ENCODE measurements at places on chromosomes 1 and 21.

DNA sequence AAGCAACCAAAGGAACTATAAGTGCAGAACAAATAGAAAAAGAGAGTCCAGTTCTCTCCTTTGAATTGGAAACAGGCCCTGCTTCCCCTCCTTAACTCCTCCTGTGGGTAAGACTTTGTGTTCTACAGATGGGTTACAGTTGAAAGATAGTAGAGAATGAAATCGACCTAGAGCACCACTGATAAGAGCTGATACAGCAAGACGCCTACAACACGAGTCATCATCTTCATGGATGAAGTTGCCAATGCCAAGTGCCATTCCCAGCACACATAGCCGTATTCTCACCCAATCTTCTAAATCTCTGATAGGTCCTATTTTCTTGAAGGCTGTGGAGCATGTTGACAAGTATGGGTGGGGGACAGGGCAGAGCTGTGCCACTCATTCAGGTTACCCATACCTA lies 99.8 kb upstream of the CAMK1G start:
- DNase-seq: no peak

GRCh38 chr1:9347095-9347850 lies 54.6 kb downstream of the SPSB1 start:
- no peak for DNase-seq

GRCh38 chr1:55209247-55209646 lies 5.9 kb downstream of the USP24 start:
- no peak for DNase-seq

DNA sequence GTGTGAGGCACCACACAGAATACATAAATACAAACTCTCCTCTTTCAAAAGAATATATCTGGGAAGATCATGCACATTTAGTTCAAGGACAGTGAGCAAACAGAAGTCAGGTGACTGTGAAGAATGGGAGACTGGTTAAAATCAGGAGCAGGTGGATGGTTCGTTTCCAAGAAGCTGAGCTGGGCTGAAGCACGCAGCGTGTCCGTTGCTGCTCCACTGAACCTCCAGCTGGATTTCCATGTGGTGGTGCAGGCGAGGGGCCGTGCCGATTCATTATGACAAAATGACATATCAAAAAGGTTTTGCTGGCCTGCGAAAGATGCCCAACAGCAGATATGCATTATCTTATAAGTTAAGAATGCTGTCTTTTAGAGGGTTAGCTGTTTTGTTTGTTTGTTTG lies 66.0 kb downstream of the OLIG1 start:
- DNase-seq: no peak

DNA sequence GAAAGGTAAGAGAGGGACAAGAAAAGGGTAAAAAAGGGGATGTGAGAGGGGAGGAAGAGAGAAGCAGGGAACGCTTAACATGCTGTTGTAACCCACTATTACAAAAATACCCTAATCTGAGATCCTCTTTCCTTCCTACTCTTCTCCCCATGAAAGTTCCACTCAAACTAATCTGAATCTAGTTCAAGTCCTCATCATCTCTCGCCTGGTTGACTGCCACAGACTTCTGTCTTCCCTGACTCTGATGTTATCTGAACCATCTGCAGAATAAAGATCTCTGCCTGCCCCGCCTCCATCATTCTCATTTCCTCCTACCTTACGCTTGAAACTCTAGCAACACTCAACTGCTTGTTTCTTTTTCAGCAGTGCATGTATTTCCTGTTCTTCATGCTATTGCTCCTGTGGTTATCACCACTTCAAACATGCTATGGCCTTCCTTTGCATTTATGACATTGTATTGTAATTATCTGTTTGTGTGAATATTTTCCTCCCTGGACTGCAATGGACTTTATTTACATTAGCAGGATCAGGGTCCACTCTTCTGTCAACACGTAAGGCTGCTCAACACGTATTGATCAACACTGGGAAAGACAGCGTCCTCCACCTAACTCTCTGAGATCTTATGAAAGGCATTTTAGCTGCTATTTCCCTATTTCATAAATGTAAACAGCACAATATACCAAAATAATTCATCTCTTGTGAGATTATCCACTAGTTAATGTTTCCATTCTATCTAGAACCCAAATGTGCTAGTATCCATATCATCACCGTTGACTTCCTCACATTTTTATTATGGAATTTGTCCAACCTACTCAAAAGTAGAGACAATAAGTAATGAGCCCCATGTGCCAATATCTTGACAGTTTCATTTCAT lies 215.5 kb upstream of the USP25 start:
- peak; percentile 88 for DNase-seq

DNA sequence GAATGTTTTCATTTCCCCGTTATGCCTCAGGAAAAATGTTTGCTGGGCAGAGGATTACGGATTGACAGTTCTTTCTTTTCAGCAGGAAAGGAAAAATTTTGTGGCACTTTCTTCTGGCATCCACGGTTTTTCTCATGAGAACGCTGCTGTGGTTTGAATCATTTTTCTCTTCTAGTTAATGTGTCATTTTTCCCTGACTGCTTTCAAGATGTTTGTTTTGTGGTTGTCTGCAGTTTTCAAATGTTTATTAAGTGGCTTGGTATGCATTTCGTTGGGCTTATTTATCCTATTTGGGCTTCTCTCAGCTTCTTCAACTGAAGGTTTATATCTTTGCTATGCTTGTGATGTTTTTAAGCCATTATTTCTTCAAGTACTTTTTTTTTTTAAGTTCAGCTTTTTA lies 359.0 kb downstream of the RGS7 start:
- DNase-seq: no peak

DNA sequence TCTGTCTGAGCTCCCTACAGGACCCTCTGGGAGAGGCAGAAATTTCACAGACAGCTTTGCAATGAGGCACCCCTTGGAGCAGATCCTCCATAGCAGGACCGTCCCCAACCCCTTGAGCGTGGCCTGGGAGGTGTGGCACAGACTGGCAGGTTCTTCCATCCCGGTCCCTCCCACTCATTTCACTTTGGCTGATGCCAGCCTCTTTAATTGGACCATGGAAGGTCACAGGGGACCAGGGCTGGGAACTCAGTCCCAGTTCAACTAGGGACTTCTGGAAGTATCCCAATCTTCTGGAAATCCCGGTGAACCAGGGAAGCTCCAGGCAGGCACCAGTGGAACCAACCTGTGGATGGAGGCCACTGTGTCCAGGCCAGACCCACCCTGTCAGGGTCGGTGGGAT lies 83.7 kb downstream of the SPSB1 start:
- no peak for DNase-seq

Data from CD4-positive, CD25-positive, alpha-beta regulatory T cell (primary cell).